NCI-H446 (cell line): ENCODE measurements at places on chromosomes 5 and 9.

GRCh38 chr9:98533132-98533531 is 175.6 kb downstream of the GABBR2 start:
- peak; percentile 63 for DNase-seq

DNA sequence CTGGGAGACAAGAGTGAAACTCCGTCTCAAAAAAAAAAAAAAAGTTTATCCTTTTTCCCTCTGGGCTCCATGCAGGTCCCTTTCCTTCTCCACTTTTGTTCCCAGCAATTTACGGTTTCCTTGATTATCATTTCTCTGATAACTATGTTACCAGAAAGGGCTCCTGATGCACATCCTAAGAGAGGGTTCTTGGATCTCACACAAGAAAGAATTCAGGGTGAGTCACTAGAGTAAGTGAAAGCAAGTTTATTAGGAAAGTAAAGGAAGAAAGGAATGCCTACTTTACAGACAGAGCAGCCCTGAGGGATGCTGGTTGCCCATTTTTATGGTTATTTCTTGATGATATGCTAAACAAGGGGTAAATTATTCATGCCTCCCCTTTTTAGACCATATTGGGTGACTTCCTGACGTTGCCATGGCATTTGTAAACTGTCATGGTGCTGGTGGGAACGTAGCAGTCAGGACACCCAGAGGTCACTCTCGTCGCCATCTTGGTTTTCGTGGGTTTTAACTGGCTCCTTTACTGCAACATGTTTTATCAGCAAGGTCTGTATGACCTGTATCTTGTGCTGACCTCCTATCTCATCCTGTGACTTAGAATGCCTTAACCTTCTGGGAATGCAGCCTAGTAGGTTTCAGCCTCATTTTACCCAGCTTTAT is 13.5 kb upstream of the MELK start:
- DNase-seq: no peak

DNA sequence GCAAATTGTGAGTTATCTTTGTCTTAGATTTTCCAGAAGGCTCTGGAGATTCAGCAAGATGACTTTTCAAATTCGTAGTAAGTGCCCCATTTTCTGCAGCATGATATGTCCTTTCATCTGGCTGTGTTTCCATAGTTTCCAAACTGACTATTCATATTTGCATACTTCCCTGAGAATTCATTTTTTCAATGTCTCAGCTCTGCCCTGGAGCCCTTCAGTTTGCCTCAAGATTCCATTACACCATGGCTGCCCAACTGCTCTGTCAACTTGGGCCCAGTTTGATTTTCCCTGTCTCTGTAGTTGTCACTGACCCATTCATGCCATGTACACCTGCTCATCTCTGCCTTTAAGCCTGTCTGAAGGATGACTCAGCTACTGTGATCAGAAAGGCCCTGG is 94.2 kb upstream of the RUSC2 start:
- DNase-seq: no peak

DNA sequence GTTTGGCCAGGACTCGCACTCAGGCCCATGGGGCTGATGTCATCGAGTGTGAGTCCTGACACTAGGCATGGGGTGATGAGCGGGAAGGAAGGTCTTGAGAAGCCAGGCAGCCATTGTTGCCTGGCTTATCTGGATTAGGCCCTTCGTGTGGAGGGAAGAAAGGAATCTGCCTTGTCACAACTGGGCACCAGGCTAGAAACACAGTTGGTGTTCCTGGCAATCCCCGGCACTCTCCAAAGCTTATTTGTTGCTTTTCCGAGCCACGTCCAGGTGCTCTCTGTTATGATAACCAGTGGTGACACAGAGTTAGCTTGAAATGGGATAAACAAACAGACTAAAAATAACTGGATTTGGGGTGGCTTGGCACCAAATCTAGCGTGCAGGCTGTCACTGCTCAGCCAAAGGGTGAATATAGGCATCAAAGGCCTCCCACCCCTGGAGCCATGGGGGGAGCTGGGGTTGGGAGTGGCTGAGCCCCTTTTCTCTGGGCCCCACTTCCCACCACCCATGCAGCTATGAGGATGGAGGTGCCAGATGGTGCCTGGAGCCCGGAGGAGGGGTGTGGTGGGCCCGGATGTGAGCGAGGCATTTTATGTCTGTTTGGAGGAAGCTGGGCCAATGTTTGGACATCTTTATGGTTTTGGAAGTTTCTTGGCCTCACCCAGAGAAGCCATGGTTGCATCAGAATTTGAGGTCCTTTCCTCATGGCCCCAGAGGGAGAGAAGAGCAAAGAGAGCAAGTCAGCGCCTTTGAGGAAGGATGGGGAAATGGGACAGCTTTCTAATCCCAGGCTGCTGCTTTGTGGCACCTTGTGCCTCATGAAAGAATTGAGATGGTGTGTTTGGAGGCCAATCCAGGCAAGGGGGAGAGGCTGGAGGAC is 98.0 kb upstream of the PITX1 start:
- DNase-seq: no peak

DNA sequence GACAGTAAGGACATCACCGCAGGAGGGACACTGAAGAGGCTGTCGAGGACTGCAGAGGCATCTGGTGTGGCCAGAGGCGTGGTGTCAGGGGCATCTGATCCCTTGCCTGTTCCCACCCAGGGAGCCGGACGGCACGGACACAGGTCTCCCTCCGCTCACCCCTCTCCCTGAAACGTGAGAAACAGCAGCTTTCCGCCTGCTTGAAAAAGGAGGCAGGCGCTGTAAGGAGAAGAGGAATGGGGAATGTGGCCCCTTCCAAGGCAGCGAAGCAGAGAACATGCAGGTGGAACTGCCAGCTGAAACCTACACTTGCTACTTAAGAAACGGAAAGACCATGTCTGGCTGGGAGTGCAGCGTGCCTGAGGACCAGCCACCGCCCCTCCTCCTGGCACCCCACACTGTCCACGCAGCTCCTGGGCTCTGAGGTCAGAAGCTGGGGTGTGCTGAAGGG is 176.2 kb downstream of the GAPVD1 start:
- DNase-seq: no peak

DNA sequence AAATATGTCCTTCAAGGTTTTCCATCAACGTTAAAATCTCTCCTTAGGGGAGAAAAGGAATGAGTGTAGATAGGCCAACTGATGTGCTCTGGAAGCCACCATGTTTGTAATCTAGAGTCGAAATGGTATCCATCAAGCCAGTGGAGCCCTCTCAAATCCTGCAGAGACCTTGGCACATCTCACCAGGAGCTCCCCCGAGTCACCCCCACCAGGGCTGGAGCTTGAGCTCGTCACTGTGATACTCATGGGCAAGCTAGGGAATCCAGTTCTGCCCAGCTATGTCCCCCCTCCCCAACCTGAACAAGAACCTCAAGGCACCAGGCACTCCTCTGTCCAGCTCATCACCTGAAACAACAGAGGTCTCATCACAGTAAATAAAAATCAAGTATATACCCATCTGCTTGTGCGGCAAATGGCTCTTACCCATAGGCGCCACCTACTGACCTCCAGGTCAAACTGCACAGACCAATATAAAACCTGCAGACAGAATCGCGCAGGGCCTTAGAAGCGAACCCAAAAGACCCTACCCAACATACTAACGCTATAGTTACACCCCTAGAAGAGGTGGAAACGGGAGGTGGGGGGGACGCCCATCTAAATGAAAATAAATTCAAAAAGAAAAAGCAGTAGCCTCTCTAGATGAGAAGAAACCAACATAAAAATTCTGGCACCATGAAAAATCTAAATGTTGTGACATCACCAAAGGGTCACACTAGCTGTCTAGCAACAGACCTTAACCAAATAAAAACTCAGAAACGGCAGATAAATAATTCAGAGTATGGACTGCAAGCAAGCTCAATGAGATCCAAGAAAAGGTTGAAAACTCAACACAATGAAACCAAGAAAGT is 75.0 kb downstream of the TTC39B start:
- DNase-seq: peak; percentile 70

- DNase-seq: no peak
Observed at GRCh38 chr5:174688441-174689354, 35.7 kb upstream of the MSX2 start.

DNA sequence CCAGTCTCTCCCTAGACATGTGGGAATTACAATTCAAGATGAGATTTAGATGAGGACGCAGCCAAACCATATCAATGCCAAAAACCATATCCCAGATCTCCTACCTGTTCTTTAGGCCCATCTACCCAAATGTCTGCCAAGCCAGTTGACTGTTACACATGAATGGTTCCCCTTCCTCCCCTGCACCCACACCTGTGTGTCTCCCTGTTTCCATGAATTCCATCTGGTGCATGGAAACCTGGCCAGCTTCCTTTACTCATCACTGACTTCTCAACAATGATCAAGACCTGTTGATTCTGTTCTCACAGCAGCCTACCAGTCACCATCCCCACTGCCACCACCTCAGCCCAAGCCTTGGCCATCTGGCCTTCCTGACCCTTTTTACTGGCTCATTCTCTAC is 222.7 kb downstream of the NR3C1 start:
- no peak for DNase-seq

DNA sequence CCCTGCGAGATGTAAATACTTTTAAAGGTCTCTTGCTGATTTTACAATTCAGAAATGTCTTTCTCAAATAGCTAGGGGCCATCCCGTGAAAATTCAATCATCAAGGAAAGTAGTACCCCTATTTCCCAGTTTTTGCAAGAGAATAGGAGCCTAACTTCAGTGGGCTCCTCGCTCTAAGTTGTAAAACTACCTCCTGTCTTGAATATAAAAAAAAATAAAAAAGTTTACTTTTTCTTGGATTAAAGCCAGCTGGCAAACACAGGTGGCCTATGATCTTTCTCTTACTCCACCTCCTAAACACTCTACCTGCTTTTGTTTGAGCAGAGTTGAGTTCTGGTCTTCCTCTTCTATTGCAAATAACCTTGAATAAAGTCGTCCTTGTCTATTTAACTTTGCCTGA is 79.4 kb downstream of the SLCO4C1 start:
- DNase-seq: no peak

- DNase-seq: no peak
Observed at GRCh38 chr9:70470050-70471015, 55.9 kb upstream of the KLF9 start.

- no peak for DNase-seq
Observed at GRCh38 chr9:87119328-87119881, 172.1 kb upstream of the GAS1 start.
